ENCODE measurements at places on chromosomes 3 and 15.

- no peak for DNase-seq
Measured at GRCh38 chr3:5563537-5564277, 376.2 kb downstream of the EDEM1 start.

GRCh38 chr3:113147681-113148261 lies 63.6 kb upstream of the BOC start:
- DNase-seq, result no peak

GRCh38 chr3:123036352-123037014 lies 8.9 kb upstream of the SEMA5B start:
- no peak for DNase-seq

DNA sequence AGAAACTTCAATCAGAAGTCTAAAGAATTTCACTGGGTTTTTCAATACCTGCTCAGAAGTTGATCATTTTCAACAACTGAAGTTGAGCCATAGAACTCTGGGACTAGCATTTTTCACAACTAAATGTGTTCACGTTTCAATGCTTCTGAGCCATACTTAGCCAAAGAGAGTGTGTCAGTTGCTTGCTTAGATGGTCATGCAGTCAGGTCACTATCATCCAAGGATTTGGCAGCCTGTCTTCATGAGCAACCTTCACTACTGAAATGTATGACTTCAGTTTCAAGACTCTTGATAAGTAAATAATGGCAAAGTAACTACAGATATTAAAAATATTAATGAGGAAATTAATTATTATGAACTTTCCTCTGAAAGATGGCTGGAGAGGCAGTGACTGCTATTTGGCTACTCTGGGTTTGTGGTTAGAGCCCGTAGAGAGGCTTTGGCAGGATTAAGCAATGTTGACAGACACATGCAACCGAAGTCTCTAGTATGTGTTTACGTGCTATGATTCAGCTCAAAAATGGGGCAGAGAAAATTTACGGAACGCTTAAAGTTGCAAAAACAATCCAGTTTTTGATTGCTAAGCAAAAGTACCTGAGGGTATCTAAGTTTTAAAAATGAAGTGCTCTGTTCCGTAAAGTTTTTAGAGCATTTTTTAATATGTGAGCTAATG lies 133.8 kb downstream of the GMNC start:
- DNase-seq, result no peak

DNA sequence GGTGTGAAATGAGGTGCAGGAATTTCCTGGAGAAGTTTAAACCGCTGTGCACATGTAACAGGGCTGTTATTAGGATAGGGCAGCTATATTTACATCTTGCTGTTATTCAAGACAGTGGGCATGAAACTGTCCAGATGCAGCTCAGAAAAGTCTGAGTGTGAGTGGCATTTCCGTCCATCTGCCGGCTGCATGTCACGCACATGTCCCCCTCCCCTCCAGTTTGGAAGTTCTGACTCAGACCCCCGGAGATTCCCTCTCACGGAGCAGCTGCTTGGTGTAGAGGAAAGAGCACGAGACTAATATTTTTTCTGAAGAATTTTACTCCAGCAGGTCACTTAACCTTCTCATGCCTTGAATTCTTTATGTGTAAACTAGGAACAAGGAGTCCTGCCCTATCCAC lies 69.8 kb downstream of the FEM1B start:
- DNase-seq, result peak; percentile 95

GRCh38 chr15:25268166-25268565 lies 170.7 kb downstream of the UBE3A start:
- no peak for DNase-seq

GRCh38 chr3:71858503-71859122 lies 73.7 kb upstream of the PROK2 start:
- DNase-seq, result no peak

DNA sequence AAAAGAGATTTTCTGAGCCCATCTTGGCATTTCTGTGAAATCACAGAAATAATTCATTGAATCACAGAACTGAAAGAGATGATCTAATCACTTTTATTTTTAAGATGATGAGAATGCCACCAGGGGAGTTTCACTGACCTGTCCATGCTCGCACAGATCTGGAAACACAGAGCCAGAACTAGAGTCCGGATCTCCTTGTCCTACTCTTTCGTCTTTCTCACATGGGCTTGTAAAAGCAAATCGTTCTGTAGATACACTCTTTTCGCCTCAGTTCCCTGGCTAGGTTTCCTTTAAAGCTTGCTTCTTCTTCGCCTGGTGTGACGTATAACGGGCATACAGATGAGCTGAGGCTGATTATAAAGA lies 122.5 kb upstream of the SPRED1 start:
- DNase-seq, result no peak

DNA sequence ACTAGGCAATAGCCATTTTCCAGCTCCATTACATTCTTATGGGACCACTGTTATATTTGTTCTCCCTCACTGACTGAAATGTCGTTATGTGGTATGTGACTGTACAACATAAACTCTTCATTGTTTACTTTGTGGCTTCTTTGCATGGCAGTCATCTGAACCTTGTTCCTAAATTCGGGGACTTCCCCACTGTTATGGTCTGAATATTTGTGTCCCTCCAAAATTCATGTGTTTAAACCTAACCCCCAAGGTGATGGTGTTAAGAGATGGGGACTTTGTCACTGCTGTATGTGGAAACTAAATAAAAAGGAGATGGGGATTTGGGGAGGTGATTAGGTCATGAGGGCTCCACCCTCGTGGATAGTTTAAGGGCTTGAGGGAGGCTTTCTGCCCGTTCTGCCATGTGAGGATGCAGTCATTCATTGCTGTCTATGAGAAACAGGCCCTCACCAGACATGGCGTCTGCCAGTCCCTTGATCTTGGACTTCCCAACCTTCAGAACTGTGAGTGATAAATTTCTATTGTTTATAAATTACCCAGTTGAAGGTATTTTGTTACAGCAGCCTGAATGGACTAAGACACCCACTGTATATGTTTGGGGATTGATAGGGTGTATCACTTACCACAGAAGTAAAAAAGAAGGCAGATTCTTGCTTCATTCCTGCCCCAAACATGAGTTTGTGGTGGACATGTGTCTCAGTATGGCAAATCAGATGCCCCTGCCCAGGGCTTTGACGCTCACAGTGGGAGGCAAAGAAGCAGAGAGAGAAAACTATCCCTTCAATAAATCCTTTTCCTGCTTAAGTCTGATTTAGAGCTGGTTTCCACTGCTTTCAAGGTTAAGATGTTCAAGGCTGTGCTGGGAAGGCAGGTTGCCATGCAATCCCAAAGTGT lies 138.0 kb upstream of the UBE2E1 start:
- no peak for DNase-seq

DNA sequence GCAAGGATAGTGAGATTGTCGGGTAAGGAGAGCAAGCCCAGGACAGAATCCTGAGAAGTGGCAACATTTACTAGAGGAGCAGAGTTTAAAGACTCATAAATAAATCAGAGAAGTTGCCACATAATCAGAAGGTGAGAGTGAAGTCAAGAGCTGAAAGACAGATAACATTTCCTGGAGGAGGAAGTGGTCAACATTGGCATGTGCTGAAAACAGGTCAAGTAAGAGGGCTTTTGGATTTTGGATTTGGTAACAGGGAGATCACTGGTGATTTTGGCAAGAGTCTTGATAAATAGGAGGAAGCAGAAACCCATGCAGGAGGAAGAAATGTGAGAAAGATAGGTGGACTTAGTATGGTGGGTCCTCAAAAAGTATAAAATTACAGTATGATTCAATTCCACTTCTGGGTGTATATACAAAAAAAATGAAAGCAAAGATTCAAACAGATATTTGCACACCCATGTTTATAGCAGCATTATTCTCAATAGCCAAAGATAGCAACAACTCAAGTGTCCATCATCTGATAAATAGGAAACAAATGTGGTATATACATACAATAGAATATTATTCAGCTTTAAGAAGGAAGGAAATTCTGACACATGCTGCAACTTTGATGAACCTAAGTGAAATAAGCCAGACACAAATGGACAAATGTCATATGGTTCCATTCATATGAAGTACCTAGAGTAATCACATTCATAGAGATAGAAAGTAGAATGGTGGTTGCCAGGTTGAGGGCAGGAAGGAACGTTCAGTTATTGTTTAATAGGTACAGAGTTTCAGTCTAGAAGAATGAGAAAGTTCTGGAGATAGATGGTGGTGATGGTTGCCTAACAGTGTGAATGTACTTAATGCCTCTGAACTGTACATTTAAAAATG lies 27.3 kb upstream of the MBNL1 start:
- no peak for DNase-seq

- DNase-seq, result no peak
Measured at GRCh38 chr3:2354702-2355101, 256.0 kb downstream of the CNTN4 start.
